ENCODE measurements at places on chromosomes 13 and 19.

- no peaks in the 10 kb centered on the region for H3K27me3 ChIP-seq
- no peaks in the 10 kb centered on the region for H3K36me3 ChIP-seq
- no peak for DNase-seq
- H3K4me1 ChIP-seq: no peaks in the 10 kb centered on the region
- no peak overlapping the region for H3K27ac ChIP-seq
- H3K4me3 ChIP-seq: no peak overlapping the region
These were observed 45.1 kb downstream of the OLFM4 start for GRCh38 chr13:53073711-53074110.

DNA sequence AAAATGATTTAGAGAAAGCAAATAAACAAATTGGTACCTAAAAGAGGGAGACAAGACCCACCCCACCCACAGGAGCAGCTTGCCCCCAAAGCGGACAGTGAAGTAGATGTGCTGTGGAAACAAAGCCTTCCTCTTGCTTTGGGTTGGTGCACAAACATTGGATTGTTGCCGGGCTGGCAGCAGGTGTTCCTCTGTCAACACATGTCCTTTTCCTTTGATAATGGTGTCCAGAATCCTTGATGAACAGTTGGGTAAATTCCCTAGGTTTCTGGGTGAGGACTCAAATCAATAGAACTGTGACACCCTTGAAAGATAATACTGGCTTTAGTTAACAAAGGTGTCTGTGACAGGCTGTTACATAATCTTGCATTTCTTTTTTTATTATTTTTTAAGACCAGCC is 311.8 kb downstream of the SPRY2 start:
- no peak overlapping the region for H3K4me3 ChIP-seq
- no peaks in the 10 kb centered on the region for H3K4me1 ChIP-seq
- no peaks in the 10 kb centered on the region for H3K36me3 ChIP-seq
- DNase-seq: no peak

GRCh38 chr13:76667551-76667950 is 218.7 kb downstream of the KCTD12 start:
- H3K4me1 ChIP-seq: no peaks in the 10 kb centered on the region
- H3K4me3 ChIP-seq: no peak overlapping the region
- no peaks in the 10 kb centered on the region for H3K36me3 ChIP-seq
- DNase-seq: no peak
- H3K27me3 ChIP-seq: no peaks in the 10 kb centered on the region

DNA sequence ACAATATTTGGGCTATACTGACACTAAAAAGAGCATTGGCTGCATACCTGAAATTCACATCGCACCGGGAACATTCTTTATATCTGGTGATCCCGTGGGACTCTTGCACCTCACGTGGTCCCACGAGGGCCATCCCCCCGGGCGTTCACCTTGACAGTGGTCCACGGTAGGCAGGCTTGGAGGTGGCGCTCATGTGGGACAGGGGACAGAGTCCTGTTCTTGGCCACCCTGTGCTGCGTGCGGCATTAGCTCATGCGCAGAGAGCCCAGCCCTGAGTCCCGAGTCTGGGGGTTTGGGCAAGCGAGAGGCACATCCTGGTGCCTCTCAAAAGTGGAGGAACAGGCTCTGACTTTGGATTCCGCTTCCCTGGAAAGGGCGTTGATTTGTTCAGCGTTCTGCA is 7.5 kb downstream of the GAMT start:
- no peak for DNase-seq
- H3K4me3 ChIP-seq: no peak overlapping the region
- no peaks in the 10 kb centered on the region for H3K27me3 ChIP-seq
- no peaks in the 10 kb centered on the region for H3K4me1 ChIP-seq
- no peak overlapping the region for H3K27ac ChIP-seq

GRCh38 chr19:29029268-29029958 is 183.5 kb downstream of the UQCRFS1 start:
- no peaks in the 10 kb centered on the region for H3K4me1 ChIP-seq
- no peaks in the 10 kb centered on the region for H3K27me3 ChIP-seq
- H3K4me3 ChIP-seq: no peak overlapping the region
- DNase-seq: no peak
- no peak overlapping the region for H3K27ac ChIP-seq

- no peak for DNase-seq
- no peak within 1 kb of the TSS for H3K4me3 ChIP-seq
These were observed at the start of gene RHPN2 for GRCh38 chr19:33064792-33065550. TSS of gene RHPN2 (minus strand) at chr19:33064888. CDS start at chr19:33064852, 36 bp downstream.

DNA sequence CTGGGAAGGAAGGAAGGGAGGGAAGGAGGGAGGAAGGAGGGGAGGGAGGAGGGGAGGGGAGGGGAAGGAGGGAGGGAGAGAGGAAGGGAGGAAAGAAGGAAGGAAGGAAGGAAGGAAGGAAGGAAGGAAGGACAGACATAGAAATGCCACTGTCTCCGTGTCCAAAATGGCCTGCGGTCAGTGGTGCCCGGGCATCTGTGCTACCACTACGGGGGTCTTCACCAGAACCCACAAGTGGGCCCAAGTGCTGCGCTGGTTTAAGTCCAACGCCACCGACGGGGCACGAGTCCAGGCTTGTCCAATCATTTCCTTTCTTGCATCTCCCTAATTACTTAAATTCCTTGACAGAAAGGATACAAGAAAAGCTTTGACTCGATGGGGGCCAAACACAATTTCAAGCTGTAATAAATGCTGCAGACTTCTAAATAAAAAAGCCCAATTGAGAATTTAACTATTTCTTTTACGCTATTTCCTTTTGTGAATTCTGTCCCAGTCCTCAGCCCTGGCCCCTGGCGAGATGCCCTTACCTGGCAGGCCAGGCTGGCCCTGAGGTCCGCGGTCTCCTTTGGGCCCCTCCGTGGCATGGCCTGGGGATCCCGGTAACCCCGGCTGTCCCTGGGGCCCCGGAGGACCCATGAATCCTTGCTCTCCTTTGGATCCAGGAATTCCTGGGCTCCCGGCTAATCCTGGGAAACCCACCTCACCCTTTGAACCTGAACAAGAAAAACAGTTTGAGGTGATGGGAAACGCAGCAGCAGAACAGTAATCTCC is 136.8 kb downstream of the COL4A1 start:
- H3K4me1 ChIP-seq: no peaks in the 10 kb centered on the region
- no peak for DNase-seq
- H3K27me3 ChIP-seq: peaks cover 33% of the 10 kb centered on the region

DNA sequence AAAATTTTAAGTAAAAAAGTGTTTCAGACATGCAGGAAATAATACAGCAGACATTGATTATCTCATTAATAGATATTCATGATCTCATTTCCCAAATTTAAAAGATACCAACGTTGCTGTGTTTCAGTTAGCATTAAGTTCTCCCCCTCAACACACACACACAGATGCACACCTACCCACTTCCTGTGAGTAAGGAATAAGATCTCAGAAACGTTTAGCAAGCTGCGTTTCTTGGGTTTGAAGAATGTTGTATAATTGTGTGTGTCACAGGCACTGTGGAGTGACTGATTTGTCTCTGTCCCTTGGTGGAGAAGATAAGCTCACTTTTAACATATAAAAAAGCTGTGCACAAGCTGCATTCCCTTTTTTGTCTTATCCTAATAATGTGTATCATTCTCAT is 196.8 kb downstream of the PDS5B start:
- no peak overlapping the region for H3K4me3 ChIP-seq
- peak overlapping the region; percentile 77 for H3K27ac ChIP-seq
- peak; percentile 63 for DNase-seq
- H3K27me3 ChIP-seq: no peaks in the 10 kb centered on the region
- peaks cover 31% of the 10 kb centered on the region for H3K4me1 ChIP-seq

DNA sequence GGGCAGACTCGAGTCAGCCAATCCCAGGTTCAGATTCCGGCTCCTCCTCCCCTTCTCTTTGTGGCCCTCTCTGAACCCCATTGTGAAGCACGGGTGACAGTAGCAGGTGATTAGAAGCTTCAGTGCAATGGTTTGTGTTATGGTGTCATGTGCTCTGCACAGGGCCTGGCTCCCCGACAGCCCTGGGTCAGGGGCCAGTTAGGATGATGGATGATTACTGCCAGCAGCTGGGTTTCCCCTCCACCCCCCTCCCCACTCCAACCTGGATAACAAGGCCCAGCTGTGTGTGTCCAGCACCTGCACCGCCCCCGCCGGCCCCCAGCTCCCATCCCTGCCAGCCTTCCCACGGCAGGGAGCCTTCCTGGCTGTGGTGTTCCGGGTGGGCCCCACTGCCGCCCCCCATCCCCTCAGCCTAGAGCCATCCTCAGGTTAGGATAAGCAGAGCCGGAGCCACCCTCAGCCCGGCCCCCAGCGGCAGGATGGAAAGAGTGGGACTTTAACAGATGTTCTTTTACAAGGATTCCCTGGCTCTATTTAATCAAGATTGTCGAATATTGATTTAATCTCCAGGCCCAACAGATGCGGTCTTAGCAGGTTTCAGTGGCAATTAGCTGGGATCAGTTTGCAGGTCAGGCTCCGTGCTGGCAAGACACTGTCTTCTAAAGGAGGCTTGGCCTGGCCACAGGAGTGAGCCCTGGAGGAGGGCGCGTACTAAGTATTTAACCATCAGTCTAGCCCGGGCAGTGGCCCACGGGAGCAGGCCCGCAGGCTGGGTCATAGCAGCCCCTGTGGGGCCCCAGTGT is 156.2 kb downstream of the SIPA1L3 start:
- H3K4me1 ChIP-seq: no peaks in the 10 kb centered on the region
- H3K27ac ChIP-seq: no peak overlapping the region
- H3K36me3 ChIP-seq: no peaks in the 10 kb centered on the region
- DNase-seq: no peak
- no peak overlapping the region for H3K4me3 ChIP-seq

- no peaks in the 10 kb centered on the region for H3K4me1 ChIP-seq
- H3K27me3 ChIP-seq: no peaks in the 10 kb centered on the region
- no peak overlapping the region for H3K4me3 ChIP-seq
- DNase-seq: no peak
These were observed 1.6 kb upstream of the LRRC25 start for GRCh38 chr19:18399008-18399407.

- DNase-seq: peak; percentile 81
- H3K4me1 ChIP-seq: peaks cover 30% of the 10 kb centered on the region
- peak overlapping the region; percentile 10 for H3K27ac ChIP-seq
- H3K27me3 ChIP-seq: no peaks in the 10 kb centered on the region
These were observed 10.3 kb upstream of the BBC3 start for GRCh38 chr19:47240996-47241918.

DNA sequence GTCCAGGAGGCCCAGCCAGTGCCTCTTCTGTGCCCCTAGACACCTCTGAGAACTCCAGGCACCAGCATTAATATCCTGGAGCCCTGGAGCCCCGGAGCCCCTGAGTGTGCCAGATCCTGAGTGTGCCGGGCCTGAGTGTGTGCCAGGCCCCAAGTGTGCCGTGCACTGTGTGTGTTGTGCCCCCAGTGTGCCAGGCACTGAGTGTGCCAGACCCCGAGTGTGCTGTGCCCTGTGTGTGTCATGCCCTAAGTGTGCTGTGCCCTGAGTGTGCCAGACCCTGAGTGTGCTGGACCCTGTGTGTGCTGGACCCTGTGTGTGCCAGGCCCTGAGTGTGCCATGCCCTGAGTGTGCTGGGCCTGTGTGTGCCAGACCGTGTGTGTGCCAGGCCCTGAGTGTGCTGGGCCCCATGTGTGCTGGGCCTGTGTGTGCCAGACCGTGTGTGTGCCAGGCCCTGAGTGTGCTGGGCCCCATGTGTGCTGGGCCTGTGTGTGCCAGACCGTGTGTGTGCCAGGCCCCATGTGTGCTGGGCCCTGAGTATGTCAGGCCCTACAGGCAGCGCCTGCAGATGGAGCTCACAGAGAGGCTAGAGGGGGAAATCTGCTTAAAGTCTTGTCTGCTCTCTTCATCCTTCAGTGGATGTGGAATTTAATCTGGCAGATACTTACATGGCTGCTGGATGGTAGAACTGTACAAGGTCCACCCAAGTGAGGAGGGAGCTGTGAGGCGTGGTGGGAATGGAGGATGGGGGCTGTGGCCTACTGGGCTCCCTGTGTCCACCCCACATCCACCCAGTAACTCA is 53.9 kb downstream of the C13orf46 start:
- H3K27me3 ChIP-seq: no peaks in the 10 kb centered on the region
- H3K4me1 ChIP-seq: no peaks in the 10 kb centered on the region
- H3K27ac ChIP-seq: no peak overlapping the region
- H3K4me3 ChIP-seq: no peak overlapping the region

- H3K27me3 ChIP-seq: no peaks in the 10 kb centered on the region
- peak overlapping the region; percentile 56 for H3K4me3 ChIP-seq
- no peak for DNase-seq
- no peak overlapping the region for H3K27ac ChIP-seq
- H3K36me3 ChIP-seq: 0 out of 2 replicates have a peak, but pooled peaks cover 5% of the 10 kb centered on the region
These were observed 422 bp upstream of the ZNF575 start for GRCh38 chr19:43532571-43532961.
